ENCODE measurements at places on chromosomes 4 and X.

GRCh38 chrX:41599507-41599906 is 89.3 kb upstream of the GPR34 start:
- DNase-seq: no peak

DNA sequence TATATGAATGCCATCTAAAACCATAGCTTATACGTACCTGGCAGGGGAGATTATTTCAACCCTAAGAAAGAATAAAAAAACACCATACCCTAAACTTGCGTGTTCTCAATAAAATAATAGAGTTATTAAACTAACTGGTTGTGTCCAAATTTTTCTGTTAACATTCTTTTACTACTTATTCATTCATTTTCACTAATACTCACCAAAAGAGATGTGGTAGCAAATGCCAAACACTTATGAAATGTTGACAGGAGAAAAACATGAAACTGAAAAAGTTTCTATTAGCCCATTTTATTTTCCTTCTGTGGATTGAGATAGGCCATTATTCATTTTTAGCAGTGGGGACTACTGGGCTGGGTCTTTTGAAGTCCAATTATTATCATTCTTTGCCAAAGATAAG is 102.0 kb downstream of the TSPAN5 start:
- no peak for DNase-seq

GRCh38 chrX:112979879-112980278 is 139.2 kb upstream of the AMOT start:
- DNase-seq: no peak

DNA sequence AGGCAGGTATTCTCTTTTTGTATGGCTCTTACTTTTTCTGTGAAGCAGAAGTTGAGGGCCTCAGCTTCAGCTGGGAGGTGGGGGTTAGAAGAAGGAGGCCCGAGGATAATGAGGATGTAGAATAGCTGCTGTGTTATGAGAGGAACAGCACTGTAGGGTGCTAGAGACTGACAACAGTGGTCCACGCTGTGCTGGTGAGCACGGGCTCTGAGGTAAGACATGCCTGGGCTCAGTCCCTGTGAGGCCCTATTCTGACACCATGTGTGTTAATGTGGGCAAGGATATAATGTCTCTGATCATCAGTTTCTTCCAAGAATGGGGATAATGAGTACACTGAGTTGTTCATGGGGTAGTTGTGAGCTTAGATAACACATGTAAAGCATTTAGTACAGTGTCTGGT is 55.3 kb upstream of the SFRP2 start:
- DNase-seq: no peak

DNA sequence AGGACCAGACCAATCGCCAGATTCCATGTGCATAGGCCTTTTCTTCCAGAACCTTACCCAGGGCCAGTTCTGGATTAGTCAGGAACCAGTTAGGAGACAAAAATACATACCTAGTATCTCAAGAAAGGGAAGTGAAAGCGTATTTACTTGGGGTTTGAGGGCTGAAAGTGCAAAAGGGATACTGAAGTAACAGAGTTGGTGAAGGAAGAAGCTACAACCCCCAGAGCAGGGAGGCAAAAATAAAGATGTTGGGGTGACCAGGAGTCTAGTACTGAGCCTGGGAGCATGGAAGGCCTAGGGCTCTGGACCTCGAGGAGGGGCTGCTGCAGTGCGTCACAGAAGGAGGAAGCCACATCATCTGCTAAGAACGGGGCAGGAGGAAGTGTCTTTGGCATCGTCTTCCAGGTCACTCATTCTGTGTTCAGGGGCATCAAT is 38.3 kb downstream of the TKTL1 start:
- no peak for DNase-seq

GRCh38 chr4:8198206-8198905 is 734 bp upstream of the SH3TC1 start:
- no peak for DNase-seq

DNA sequence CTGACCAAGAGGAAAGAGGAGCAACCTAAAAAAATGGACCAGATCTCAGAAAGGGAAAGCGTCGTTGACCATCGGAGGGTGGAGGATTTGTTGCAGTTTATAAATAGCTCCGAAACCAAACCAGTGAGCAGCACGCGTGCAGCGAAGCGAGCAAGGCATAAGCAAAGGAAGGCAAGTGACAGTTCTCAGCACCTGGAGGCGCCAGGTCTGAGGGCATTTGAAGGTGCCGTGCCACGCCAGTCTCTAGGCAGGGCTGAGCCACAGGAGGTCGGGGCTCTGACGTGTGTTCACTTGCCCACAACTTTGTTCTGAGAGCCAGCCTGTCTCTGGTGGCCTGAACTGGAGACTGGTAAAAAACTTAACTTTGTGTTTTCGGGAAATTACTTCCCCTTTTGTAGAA is 59.7 kb downstream of the TNIP2 start:
- DNase-seq: no peak

GRCh38 chrX:152810403-152810802 is 20.2 kb downstream of the CETN2 start:
- DNase-seq: no peak

DNA sequence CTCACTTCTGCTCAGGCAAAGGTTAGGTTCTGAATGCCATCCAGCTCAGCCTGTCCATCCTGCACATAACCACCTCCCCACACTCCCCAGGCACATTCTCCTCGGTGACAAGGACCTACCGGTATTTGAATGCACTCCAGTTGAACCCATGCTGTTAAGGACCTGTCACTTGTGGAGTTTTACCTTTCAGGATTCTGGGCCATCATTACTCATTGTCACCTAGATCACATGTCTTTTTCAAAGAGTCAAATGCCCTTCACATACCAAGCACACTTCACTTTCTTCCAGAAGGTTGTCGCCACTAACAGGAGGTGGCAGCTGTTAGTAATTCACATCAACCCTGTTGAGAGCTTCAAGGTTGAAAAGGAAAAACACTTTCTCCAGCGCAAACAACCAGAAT is 218.3 kb downstream of the SOWAHB start:
- no peak for DNase-seq

DNA sequence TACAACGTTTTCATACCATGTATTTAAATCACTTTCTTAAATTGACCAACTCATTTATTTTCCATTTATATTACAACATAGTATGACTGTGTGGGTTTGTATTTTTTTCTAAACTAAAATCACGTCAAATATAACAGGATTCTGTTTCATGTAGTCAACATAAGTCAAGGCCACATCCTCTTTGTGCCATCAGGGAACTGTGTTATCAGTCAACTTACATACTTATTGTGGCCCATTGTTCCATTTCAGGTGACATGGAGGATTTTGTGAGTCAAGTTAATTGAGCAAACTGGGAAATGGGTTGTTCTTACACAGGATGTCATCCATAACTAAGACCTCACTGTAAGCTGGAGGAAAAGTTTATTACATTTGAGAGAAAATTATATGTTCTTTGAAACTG is 35.9 kb downstream of the STK26 start:
- no peak for DNase-seq

DNA sequence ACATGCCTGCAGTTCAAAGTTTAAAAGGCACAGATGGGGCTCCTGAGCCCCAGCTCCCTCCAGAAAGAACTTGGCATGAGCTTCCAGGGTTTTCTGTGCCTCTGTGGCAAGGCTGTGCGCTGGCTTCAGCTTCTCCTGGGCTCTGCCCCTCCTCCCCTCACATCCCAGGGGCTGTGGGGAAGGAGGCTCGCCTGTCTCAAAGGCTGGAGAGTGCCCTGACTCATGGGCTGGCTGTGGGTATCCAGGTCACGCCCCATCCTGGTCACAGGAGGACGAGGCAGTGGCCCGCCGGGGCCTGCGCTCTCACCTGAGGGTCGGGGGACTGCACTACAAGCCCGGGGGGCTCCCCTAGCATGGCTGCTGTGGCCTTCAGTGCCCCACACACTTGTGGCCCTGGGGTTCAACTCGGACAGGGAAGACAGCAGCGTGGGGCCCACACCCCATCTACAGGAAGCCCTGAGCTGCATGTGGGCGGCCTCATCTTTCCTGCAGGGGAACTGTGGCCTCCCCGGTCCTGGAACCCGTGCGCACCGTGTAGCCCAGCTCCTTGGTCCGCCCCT is 17.9 kb downstream of the LRPAP1 start:
- DNase-seq: no peak

DNA sequence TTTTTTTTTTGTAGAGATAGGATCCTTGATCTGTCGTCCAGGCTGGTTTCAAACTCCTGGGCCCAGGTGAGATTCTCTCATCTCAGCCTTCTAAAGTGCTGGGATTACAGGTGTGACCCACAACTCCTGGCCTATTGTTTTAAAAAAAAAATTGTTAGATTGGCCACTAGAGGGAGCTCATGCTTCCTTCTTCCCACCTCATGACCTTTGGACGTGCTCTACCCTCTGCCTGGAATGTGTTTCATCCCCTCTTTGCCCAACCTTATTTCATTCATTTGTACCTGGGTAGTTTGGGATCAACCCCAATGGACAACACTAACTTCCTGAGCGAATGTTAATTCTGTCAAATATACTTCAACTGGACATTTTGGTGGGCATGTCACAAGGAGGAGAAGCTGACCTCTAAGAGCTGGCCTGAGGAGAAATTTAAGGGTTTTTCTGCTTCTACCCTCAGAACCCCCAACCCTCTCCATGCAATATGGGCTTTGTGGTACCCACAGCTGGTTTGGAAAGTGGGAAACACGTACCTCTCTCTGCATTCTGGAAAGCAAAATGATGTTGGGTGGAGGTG is 6.4 kb downstream of the PPEF2 start:
- no peak for DNase-seq

- DNase-seq: no peak
Observed at GRCh38 chr4:38665551-38666411, 1.8 kb downstream of the KLF3 start.

DNA sequence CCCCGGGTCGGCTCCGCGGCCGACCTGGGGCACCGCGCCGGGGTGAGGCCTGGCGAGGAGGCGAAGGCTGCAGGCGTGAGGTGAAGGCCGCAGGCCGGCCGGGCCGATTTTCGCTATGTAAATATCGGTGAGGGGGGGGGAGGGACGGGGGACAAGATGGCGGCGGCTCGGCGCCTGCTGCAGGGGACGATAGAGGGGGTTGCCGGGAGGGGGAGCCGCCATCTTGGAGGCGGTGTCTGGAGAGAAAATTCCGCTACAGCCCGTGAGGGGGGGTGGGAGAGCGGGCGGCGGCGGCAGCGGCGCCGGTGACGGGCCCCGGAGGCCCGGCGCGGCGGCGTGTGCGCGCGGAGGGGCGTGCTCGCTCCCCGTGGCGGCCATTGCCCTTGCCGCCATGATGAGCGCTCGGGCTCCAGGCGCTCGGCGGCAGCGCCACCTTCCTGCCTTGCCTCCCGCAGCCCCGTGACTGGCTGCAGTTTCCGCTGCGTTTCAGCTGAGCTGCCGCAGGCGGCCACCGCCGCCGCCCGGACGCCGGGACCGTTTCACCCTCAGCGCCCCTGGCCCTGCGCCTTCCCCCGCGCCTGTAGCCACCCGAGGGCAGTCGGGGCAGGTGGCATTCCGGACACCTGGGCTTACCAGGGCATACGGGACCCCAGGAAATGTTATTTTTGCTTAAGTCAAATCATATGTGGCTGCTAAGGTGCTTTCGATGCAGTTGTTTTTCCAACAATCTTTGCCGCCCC is 692 bp downstream of the ZFX start:
- DNase-seq: peak; percentile 91

DNA sequence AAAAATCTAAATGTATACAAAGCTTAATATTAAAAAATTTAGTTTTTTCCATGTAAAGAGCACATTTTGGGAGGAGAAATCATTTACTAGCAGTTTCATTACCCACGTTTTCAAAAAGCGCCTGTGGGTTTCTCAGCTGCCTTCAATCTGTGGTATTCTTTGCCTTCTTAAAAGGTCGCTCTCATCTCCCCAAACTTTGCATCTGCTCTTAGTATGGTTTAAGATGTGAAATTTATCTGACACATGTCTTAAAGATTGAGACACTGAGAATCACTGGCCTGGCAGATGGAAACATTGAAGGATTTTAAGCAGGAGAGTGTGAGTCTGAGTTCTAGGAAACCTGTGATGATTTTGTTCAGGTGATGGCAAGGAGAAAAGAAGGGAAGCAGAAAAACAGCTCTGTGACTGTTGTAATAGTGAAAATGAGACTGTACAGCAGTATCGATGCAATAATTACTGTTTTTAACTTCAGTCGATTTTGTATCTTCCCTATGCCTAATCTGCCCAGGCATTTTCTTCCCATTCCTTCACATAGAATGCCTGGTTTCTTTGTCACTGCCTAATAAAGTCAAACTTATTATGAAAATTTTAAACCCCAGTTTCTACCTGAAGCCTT is 75.9 kb downstream of the PAQR3 start:
- DNase-seq: no peak

GRCh38 chrX:7252013-7252610 is 104.2 kb upstream of the PUDP start:
- DNase-seq: no peak

DNA sequence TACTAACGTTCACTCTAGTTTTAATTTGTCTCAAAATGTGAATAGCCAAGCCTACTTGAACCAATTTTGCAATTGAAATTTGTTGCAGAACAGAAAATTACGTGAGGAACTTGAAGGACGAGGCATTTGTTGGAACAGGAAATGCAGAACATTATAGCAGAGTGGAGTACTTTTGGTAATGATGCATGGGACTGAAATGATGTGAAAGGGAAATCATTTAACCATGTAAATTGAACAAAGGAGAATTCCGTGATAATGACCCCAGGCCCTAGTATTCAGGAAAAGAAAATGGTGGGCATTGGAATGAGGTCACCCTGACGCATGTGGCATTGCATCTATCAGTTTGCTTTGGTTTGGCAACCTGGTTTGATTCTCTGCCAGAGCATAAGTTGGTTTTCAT is 44.9 kb upstream of the BEND4 start:
- DNase-seq: no peak

DNA sequence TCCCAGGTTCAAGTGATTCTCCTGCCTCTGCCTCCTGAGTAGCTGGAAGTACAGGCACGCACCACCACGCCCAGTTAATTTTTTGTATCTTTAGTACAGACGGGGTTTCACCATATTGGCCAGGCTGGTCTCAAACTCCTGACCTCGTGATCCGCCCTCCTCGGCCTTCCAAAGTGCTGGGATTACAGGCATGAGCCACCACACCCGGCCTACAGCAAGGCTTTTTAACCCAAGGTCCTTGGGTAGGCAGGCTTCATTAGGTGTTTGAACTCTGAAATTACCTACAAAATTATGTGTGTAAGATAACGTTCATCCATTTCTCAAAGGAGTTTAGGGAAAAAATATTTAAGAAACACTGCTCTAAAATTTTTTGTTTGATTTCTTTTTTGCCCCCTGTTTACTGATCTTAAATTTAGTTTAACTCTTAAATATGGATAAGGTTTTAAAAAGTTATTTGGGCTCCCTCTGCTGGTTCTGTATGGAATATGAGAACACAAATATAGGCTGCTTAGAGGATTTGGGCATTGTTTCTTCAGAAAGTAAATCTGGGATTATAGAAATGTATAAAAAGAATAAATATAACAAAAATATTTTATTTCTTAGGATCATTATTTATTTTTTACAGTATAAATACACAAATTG is 92.8 kb downstream of the CBR4 start:
- DNase-seq: no peak

DNA sequence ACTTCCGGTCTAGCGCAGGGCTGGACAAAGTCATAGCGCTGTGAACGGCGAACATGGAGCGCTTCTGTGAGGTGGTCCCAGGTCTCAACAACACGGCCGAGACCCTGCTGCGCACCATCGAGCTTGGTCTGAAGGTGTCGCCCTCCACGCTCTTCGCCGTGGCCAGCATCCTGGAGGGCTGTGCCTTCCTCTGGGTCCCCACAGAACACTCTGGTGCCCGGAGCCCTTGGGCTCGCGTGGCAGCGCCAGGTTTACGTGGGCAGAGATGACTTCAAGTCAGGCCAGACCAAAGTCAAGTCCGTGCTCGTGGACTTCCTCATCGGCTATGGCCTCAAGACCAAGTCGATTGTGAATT is 128.6 kb downstream of the ANAPC4 start:
- no peak for DNase-seq

- no peak for DNase-seq
Observed at GRCh38 chr4:161203865-161204264, 959.9 kb downstream of the FSTL5 start.

Data from activated CD4-positive, alpha-beta T cell treated with anti-CD3 and anti-CD28 coated beads for 4 hours (primary cell).